ENCODE measurements at places on chromosomes 13 and 19. TPM values are rescaled to one million over a fixed set of nuclear protein-coding genes. Genes with fewer than 3 reads are reported as not detected.

URAD gene
- not detected for total RNA-seq

CEACAM1 gene
- 0.13 TPM for total RNA-seq

ZNF540 gene
- 0.16 TPM for total RNA-seq

TPTE2 gene
- total RNA-seq, result not detected

TEAD2 gene
- 59.7 TPM for total RNA-seq

AMH gene
- total RNA-seq, result 0.16 TPM

PROZ gene
- not detected for total RNA-seq

KLK1 gene
- not detected for total RNA-seq

ZSCAN18 gene
- total RNA-seq, result 59.3 TPM

ACP7 gene
- not detected for total RNA-seq

LIPE gene
- total RNA-seq, result 2.9 TPM

AZU1 gene
- total RNA-seq, result not detected

MBD3L2 gene
- total RNA-seq, result not detected

ATP4A gene
- not detected for total RNA-seq

ITGBL1 gene
- 1.5 TPM for total RNA-seq

MLLT1 gene
- 40.4 TPM for total RNA-seq

KIR2DL3 gene
- not detected for total RNA-seq

ASPDH gene
- total RNA-seq, result not detected

KIR3DL1 gene
- not detected for total RNA-seq

KANK3 gene
- 0.65 TPM for total RNA-seq

CYP4F3 gene
- not detected for total RNA-seq

IRS2 gene
- 7.7 TPM for total RNA-seq

CYP2F1 gene
- not detected for total RNA-seq

SARS2 gene
- 40.6 TPM for total RNA-seq

WDR88 gene
- not detected for total RNA-seq

IGFL1 gene
- not detected for total RNA-seq

P2RY11 gene
- total RNA-seq, result 2.1 TPM

UBE2L5 gene
- not detected for total RNA-seq

ZNF880 gene
- 18.4 TPM for total RNA-seq

FCER2 gene
- total RNA-seq, result not detected

GRK1 gene
- not detected for total RNA-seq

RASIP1 gene
- total RNA-seq, result 4.7 TPM

ZNF506 gene
- total RNA-seq, result 14.5 TPM

SYCN gene
- not detected for total RNA-seq

LPAR2 gene
- total RNA-seq, result 19.8 TPM

PCDH20 gene
- 3.3 TPM for total RNA-seq

NOTCH3 gene
- total RNA-seq, result 14.7 TPM

LHB gene
- 0.76 TPM for total RNA-seq

FBXO17 gene
- total RNA-seq, result 53.4 TPM

MARK4 gene
- total RNA-seq, result 10.8 TPM

PSG6 gene
- total RNA-seq, result not detected

ZNF320 gene
- total RNA-seq, result 6.8 TPM

SULT2A1 gene
- total RNA-seq, result not detected

PRR22 gene
- 0.51 TPM for total RNA-seq

MEIOSIN gene
- total RNA-seq, result not detected

KIR3DL2 gene
- not detected for total RNA-seq

WDR87 gene
- not detected for total RNA-seq

All from mesangial cell (primary cell).